ENCODE measurements at places on chromosomes 5 and 9.

GRCh38 chr9:653856-654387 is 187.6 kb upstream of the DMRT1 start:
- DNase-seq = no peak

DNA sequence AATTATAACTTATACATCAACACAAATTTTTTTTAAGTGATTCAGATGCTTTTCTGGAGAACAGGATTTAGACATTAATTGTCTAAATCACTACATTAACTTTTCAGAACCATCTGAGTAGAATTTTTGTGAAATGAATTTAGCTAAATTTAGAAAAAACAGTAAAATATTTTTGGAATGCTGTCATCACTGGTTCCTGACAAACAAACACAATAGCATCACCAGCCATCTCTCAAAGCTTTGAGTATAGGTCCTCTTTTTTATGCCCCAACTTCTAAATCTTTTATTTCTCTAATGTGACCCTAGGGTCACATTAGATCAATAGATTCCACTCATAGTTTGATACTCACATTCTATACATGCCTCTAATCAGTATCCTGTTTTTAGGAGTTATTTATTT is 104.6 kb downstream of the PRR16 start:
- no peak for DNase-seq

- DNase-seq = no peak
These were observed 328.6 kb downstream of the PIK3R1 start for GRCh38 chr5:68544091-68544647.

DNA sequence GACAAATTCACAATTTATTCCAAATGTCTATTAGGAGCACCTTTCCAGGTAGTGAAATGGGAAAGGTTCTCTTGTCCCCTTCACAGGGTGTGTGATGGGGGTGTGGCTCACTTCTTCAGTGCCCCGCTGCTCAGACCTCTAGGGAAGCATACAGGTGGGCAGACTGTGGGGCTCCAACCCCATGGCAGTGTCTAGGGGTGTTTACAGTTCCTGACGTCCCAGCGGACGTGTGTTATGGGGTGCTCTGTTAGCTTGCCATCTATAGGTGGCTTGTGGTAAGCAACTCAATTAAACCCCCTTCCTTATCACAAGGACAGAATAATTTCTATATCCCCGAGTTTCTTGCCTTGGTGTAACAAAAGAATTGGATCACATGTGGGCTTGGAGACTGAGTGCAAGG is 67.4 kb upstream of the SPINK5 start:
- DNase-seq = no peak

- no peak for DNase-seq
These were observed 2.5 kb upstream of the WHRN start for GRCh38 chr9:114507726-114508125.

DNA sequence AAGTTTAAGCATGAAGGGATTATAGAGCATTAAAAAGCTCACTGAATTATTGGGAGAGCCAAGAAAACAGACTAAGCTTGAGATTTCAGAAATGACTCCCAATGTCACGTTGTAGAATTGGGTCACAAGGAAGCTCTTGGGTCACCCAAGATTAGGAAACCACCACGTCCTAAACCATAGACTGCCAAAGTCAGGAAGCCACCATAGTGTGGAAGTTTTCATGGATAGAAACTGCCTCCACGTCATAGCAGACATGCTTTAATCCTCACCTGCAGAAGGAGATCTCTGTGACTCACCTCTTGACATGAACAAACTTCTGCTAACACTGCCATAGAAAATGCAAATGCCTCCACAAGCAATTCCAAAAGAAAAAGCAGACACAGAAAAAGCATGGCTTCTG is 106.3 kb downstream of the SLC1A3 start:
- no peak for DNase-seq

- DNase-seq = no peak
These were observed 82.7 kb upstream of the NAA35 start for GRCh38 chr9:85858056-85858750.

DNA sequence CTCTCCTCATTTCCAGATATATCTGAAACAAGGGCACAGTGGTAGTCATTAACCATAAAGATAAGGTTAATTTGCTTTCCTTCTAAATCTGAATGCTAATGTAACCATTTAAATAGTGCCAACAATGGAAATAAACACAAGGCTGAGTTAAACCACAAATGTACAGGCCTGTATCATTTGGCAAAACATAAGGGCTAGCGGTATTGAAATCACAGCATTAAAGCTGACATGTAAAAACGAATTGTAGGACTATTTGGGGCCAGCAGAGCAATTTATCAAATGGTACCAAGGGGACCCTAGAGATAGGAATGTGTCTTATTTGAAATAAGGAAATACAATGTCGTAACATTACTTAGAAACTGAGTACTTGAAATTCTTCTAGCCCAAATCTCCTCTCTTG is 247.5 kb upstream of the RPS23 start:
- no peak for DNase-seq

- DNase-seq = no peak
These were observed 88.6 kb downstream of the GNAQ start for GRCh38 chr9:77943057-77943456.

- no peak for DNase-seq
These were observed 6.1 kb downstream of the TLE1 start for GRCh38 chr9:81683238-81683637.

DNA sequence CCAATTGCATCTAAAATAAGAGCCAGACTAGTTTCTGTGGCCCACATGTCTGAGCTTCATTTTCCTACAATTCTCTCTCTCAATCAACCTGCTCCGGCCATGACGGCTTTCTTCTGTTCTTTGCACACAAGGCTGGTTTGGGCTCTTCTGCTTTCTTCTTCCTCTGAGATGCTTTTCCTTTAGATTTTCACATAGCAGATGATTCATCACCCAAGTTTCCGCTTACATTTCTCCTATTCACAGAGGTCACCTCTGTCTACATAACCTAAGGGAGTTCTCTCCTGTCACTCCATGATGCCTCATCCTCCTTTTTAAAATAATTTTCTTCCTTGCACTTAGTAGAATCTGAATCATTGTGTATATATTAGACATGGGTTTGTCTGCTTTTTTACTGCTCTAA is 334.6 kb upstream of the TUSC1 start:
- no peak for DNase-seq

GRCh38 chr5:123787635-123788034 is 275.7 kb downstream of the CSNK1G3 start:
- DNase-seq = no peak

DNA sequence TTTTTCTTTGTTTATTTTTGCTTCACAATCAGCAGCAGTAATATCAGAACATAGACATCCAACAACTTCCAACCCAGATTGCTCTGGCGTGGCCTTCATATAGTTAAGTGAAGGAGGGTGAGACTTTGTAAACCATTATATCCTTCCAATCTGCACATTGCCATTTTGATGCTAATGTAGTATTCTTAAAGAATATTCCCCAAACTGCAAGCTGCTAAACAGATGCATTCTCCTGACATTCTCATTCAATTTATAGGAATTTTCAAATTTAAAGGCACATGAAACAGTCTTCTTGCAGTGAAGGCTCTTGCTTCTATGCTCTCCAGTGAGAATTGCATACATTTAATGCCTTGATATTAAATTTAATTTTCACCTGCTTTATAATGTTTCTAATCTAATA is 181.2 kb upstream of the EDIL3 start:
- no peak for DNase-seq

DNA sequence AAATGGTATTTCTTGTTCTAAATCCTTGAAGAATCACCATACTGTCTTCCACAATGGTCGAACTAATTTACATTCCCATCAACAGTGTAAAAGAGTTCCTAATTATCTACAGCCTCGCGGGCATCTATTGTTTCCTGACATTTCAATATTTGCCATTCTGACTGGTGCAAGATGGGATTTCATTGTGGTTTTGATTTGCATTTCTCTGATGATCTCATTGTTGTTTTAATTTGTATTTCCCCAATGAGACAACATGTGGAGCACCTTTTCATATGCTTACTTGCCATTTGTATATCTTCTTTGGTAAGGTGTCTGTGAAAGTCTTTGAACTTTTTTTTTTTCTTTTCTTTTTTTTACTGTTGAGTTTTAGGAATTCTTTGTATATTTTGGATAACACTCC is 473.6 kb downstream of the KCTD16 start:
- no peak for DNase-seq

Measured in activated T-cell treated with anti-CD3 and anti-CD28 coated beads for 24 hours (primary cell).